Left ventricle myocardium inferior (tissue), 1 donor: ENCODE measurements at places on chromosomes 1 and 21. TPM values are rescaled to one million over a fixed set of nuclear protein-coding genes. Genes with fewer than 3 reads are reported as not detected.

DNA sequence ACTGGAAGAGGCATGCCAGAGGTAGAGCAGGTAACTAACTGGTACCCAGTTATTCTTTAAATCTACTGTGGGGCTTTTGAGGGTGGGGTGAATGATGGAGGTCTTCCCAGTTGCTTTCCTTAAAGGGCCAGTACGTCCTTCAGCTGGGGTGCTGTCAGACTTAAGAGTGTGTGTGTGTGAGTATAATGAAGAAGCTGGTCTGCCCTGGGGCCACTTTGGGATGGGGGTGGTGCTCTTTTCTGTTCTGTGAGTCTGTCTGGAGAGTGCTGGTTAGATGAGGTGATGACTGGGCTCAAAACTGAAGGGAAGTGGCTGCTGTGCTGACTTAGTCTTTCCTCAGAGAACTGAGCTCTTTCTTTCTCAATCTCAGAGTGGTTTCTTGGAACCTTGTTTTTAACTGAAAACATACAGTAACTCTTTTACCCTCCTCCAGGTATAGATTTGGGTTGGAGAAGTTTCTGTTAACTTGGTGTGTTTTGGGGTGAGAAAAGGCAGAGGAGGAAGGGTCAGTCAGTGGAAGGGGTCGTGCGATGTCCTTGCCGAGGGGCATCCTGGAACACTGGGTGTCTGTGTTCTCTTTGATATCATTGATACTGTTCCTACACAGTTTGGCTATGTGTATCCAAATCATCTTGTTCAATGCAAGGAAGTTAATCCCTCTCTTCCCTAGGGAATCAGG is 746 bp downstream of the MACF1 start:
- H3K36me3 ChIP-seq, result no peaks in the 10 kb centered on the region
- no peaks in the 10 kb centered on the region for H3K27me3 ChIP-seq
- peak overlapping the region; percentile 94 for H3K27ac ChIP-seq
- peaks cover 59% of the 10 kb centered on the region for H3K4me1 ChIP-seq

GRCh38 chr1:174344162-174344561 is 103.6 kb upstream of the GPR52 start:
- peaks cover 5% of the 10 kb centered on the region for H3K36me3 ChIP-seq
- no peak for DNase-seq
- no peak overlapping the region for H3K4me3 ChIP-seq
- no peaks in the 10 kb centered on the region for H3K27me3 ChIP-seq

Gene PPIAL4G
- not detected for total RNA-seq

Gene PDE9A
- total RNA-seq, result 3.2 TPM

Gene TSHB
- not detected for total RNA-seq
